ENCODE measurements at places on chromosomes 2 and 18. TPM values are rescaled to one million over a fixed set of nuclear protein-coding genes. Genes with fewer than 3 reads are reported as not detected.

DNA sequence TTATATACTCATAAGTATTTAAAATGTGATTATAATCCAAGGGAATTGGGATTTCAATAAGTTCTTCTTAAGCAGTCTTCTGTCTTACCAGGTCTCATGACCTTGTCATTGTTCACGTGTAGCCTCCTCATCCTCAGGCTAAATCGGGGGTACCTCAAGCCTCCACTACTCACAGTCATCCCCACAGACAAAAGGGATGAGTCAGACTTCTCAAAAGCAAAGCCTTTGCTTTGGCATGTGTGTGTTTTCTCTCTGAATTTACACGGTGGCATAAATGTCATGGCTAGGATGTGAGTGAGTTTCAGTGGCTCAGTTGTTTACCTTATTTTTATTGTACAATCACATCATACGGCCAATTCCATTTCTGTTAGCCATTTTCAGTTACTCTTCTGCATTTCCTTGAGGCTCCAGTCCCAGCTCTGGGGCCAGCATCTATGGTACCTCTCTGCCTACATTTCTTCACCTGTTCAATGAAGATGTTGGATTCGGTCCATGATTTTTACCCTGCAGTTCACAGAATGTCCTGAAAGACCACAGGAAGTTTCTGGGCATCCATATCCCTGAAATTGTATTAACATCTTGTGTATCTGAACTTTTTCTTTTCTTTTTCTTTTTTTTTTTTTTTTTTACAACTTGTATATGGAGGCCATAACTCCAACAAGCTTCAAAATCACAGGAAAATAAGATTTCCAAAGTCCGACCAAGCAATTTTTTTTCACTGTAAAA is 195.3 kb downstream of the FHOD3 start:
- ATAC-seq, result no peak

- ATAC-seq, result no peak
Measured at GRCh38 chr2:61006486-61007105, 10.9 kb upstream of the PEX13 start.

GRCh38 chr2:148130581-148130980 is 109.7 kb downstream of the MBD5 start:
- ATAC-seq, result peak; percentile 63

Gene TCF23
- 0.25 TPM for total RNA-seq

Gene TSPYL6
- total RNA-seq, result 0.08 TPM

Data from motor neuron (in vitro differentiated cells).